ENCODE measurements at places on chromosomes 6 and 20. TPM values are rescaled to one million over a fixed set of nuclear protein-coding genes. Genes with fewer than 3 reads are reported as not detected.

DNA sequence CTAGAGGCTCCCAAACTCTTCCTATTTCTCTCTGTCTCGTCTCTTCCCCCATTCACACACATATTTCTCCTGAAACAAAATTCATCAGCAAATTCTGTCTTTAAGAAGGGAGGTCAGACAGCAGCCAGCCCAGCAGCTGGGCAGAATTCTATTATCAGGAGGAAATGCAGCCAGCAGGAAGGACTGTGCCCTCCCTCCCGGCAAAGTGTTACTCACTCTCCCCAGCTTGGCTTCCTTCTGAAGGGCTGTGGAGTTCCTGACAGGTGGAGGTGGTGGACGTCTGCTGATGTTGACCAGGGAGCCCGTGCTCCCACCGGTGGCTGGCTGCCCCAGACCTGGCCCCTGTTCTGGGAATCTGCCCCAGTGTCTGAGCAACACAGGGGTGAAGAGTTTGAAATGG, 37.3 kb downstream of the KCNB1 start:
- peaks cover 47% of the 10 kb centered on the region for H3K4me1 ChIP-seq
- H3K36me3 ChIP-seq: no peaks in the 10 kb centered on the region
- no peak for DNase-seq
- no peak overlapping the region for H3K27ac ChIP-seq
- no peaks in the 10 kb centered on the region for H3K27me3 ChIP-seq

DNA sequence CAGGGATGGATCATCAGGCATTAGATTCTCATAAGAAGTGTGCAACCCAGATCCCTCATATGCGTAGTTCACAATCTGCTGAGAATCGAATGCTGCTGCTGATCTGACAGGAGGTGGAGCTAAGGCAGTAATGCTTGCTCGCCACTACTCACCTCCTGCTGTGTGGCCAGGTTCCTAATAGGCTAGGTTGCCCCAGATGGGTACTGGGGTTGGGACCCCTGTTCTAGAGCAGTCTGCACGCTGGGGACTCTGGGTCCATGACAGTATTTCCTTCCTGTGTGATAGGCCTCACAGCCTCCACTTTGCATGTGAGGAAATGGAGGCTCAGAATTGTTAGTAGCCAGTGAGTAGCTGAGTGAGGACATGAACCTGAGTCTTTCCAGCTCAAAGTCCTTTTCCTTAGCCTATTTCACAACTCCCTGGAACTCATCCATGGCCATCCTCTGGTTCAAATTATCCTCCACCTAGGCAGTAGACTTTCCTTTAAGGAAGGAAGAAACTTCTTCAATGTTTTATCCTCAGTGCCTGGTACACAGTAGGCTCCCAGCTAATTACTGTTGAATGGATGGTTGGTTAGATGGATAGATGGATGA, 117.2 kb downstream of the SYCP2 start:
- H3K27ac ChIP-seq: no peak overlapping the region
- peaks cover 34% of the 10 kb centered on the region for H3K27me3 ChIP-seq
- H3K4me1 ChIP-seq: no peaks in the 10 kb centered on the region
- no peak overlapping the region for H3K4me3 ChIP-seq
- no peaks in the 10 kb centered on the region for H3K36me3 ChIP-seq

GRCh38 chr6:131430531-131430930, 142.5 kb upstream of the ARG1 start:
- H3K4me1 ChIP-seq: no peaks in the 10 kb centered on the region
- no peak overlapping the region for H3K4me3 ChIP-seq
- no peak for DNase-seq
- no peak overlapping the region for H3K27ac ChIP-seq

DNA sequence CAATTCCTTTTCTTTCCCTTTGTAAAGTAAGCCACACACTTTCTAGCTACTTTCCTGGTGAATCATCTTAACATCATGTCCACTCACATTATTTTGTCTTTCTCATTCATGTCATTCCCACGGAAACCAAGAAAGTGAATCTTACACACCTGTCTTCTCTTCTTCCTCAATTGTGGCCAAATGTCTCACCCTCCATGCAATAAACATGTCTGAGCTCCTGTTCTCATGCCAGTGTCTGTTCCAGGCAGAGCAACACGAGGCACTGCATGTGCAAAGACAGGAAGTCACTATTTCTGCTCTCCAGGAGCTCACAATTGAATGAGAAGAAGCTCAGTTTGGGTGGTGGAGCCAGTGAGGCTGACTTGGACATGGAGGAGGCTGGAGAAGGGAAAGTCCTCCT, 29.0 kb upstream of the TMEM244 start:
- DNase-seq: no peak
- H3K27ac ChIP-seq: peak overlapping the region; percentile 64
- H3K36me3 ChIP-seq: no peaks in the 10 kb centered on the region
- H3K27me3 ChIP-seq: no peaks in the 10 kb centered on the region

GRCh38 chr6:167968091-167968490, 29.4 kb upstream of the KIF25 start:
- H3K27me3 ChIP-seq: no peaks in the 10 kb centered on the region
- no peak overlapping the region for H3K27ac ChIP-seq
- H3K4me1 ChIP-seq: peaks cover 12% of the 10 kb centered on the region
- peaks cover 36% of the 10 kb centered on the region for H3K36me3 ChIP-seq
- no peak overlapping the region for H3K4me3 ChIP-seq

The PLA2G7 gene
- not detected for total RNA-seq
